ENCODE measurements at places on chromosomes 5 and 9.

- no peak for DNase-seq
Measured at GRCh38 chr5:100902440-100903038, 543 bp downstream of the ST8SIA4 start.

GRCh38 chr5:141373673-141374317 is at the start of gene PCDHGA6:
Gene PCDHGA6 (plus strand): TSS chr5:141373891. CDS start chr5:141374084, 193 bp downstream.
- DNase-seq = no peak

DNA sequence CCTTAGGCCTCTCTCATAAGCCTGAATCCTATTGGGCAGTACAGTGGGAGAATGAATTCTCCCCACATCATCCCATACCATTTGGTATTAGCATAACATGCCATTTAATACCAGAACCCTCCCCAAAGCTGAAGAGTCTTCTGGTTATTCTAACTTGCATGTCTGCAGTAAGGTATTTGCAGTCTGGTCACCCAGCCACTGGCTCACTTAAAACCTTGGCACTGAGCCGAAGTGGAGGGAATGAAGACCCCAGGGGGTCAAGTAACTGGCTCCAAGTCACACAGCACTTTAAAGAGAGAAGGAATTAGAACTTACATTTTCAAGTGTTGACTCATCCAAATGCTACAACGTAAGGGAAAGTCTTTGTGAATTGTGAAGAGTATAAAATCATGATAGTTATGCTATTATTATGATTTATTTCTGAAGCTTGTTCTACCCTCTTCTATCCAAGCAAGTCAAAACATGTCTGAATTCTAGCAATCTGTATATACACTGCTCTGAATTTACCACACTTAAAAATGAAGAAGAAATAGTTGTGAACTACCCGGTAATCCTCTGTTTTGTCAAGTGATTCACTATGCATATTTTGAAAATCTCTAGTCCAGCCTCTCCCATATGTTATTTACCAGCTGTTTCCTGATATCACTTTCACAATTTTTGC is 28.5 kb downstream of the GLRA1 start:
- no peak for DNase-seq

GRCh38 chr9:38022995-38023394 is 46.0 kb downstream of the SHB start:
- DNase-seq = no peak

DNA sequence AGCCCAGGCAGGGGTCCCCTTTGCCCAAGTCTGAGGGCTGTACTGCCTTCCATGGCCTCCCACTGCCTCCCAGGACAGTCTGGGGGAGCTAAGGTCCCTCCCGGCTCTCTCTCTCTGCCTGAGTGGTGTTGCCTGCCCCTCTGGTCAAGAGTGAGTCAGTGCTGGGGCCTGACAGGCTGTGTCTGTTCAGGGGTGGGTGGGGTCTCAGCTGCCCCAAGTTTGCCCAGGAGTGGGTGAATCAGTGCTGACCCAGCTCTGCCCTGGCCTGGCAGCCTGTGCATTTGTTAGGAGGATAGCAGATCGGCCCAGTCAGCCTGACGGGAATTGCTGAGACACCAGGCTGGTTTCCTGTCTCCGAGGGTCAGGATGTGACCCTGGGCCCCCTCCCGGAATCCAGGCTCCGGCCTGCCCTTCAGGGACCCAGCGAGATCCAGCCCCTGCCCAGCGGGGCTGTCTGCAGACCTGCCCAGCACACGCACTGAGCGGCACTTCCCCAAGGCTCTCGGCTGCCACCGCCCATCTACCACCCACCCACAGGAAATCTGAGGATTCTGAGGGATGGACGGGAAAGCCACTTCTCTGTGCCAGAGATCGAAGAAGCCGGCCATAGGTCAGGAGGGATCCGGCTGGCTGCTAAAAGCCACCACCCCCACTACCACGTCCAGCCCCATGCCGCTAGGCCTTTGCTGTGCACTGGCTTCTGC is 15.9 kb downstream of the ENG start:
- no peak for DNase-seq

- no peak for DNase-seq
Measured at GRCh38 chr5:118552146-118552545, 436.2 kb downstream of the DTWD2 start.

- no peak for DNase-seq
Measured at GRCh38 chr5:159655757-159656409, 260.4 kb upstream of the ADRA1B start.
